ENCODE measurements at places on chromosomes 1 and 21. TPM values are rescaled to one million over a fixed set of nuclear protein-coding genes. Genes with fewer than 3 reads are reported as not detected.

DNA sequence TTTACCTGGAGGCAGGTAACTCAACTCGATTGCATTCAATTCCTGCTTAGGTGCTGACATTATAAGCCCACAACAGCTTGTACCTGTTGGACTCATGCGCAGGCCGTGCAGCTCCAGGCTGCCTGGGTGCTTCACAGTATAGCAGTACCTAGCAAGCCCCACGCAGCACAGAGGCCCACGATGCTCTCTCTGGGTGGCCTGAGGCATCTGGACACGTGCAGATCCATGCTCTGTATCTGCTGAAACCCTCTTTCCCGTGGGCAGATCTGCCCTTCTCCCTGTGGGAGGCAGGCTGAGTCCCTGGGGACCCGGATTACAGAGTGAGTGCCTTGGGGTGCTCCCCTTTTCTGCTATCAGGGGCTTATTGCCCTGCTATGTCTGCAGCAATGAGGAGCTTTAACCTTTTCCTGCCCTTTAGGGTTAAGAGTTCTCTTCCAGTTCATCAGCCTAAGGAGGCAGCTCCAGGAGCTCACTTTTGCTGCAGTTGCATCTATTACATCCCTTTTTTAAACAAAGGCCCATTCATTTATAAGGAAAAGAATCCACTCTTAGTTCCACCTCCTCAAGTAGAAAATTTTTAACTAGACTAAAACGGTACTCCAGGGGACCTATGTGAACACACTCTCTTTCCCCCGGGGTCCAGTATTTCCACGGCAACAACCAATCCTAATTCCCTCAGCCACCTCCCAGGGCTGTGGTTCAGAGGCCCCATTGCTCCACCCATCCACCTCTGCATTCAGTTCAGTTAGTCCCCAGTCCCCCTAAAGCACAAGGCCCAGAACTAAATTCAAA lies 19.3 kb downstream of the ITPKB start:
- no peaks in the 10 kb centered on the region for H3K4me1 ChIP-seq
- H3K4me3 ChIP-seq: no peak overlapping the region
- DNase-seq: no peak

DNA sequence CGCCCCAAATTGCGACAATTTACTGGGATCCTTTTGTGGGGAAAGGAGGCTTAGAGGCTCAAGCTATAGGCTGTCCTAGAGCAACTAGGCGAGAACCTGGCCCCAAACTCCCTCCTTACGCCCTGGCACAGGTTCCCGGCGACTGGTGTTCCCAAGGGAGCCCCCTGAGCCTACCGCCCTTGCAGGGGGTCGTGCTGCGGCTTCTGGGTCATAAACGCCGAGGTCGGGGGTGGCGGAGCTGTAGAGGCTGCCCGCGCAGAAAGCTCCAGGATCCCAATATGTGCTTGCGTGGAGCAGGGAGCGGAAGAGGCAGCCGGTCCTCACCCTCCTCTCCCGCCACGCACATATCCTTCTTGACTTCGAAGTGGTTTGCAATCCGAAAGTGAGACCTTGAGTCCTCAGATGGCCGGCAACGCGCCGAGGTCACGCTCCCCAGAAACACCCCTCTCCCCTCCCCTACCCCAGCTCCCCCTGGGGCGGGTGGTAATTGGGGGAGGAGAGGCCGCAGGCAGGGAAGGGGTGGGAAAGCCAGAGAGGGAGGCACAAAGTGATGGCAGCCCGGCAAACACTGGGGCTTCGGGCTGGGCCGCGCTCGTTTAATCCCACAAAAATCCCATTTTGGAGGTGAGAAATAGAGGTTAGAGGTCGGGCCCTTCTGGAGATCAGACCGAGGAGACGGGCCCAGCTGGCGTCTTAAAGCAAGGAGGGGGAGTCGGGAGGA lies 6.2 kb downstream of the SIM2 start:
- no peak for DNase-seq
- no peaks in the 10 kb centered on the region for H3K4me1 ChIP-seq
- H3K27me3 ChIP-seq: peaks cover 98% of the 10 kb centered on the region
- H3K36me3 ChIP-seq: no peaks in the 10 kb centered on the region
- H3K27ac ChIP-seq: no peak overlapping the region

GRCh38 chr1:116257836-116258235 lies 115.2 kb upstream of the ATP1A1 start:
- H3K27ac ChIP-seq: no peak overlapping the region
- no peaks in the 10 kb centered on the region for H3K4me1 ChIP-seq
- H3K27me3 ChIP-seq: no peaks in the 10 kb centered on the region
- no peak overlapping the region for H3K4me3 ChIP-seq

LAMC1 gene
- total RNA-seq: 408 TPM

DNA sequence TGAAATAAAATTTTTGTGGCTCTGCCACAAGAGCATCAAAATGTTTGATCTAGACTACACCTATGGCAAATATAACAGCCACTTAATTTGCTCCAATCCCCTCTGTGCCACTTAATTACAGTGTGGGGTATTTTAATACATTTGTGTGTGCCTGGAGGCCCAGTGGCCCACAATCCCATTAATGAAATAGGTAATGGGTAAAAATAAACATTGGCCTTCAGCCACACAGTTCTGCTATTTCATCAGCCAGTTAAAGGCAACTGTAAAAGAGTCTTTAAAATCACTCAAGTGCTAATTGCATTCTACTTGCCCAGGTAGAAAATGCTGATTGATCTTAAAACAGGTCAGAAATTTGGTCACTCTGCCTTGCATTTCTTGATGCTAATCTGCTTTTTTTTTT lies 151.6 kb upstream of the UBE2U start:
- no peaks in the 10 kb centered on the region for H3K4me1 ChIP-seq
- H3K4me3 ChIP-seq: no peak overlapping the region
- H3K27me3 ChIP-seq: no peaks in the 10 kb centered on the region
- no peaks in the 10 kb centered on the region for H3K36me3 ChIP-seq
- H3K27ac ChIP-seq: no peak overlapping the region

GRCh38 chr1:209190591-209191261 lies 392.8 kb upstream of the CAMK1G start:
- H3K27ac ChIP-seq: no peak overlapping the region
- no peaks in the 10 kb centered on the region for H3K36me3 ChIP-seq
- no peak overlapping the region for H3K4me3 ChIP-seq

IL12RB2 gene
- total RNA-seq: not detected

GRCh38 chr1:224383218-224383617 lies 26.5 kb downstream of the CNIH4 start:
- no peaks in the 10 kb centered on the region for H3K27me3 ChIP-seq
- no peaks in the 10 kb centered on the region for H3K4me1 ChIP-seq
- H3K27ac ChIP-seq: no peak overlapping the region
- H3K36me3 ChIP-seq: peaks cover 1% of the 10 kb centered on the region

DNA sequence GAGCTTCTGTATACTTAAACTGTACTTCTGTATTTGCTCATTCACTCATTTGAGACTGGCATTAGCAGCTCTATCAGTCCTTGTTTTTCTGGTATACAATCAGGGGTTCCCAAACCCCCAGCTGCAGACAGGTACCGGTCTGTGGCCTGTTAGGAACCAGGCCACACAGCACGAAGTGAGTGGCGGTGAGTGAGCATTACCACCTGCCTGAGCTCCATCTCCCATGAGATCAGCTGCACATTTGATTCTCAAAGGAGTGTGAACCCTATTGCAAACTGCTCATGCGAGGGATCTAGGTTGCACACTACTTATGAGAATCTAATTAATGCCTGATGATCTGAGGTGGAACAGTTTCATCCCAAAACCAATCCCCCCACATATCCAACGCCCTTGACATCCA lies 18.2 kb upstream of the NUF2 start:
- no peaks in the 10 kb centered on the region for H3K36me3 ChIP-seq
- no peak for DNase-seq
- H3K27ac ChIP-seq: no peak overlapping the region
- H3K4me3 ChIP-seq: no peak overlapping the region
- no peaks in the 10 kb centered on the region for H3K4me1 ChIP-seq

GRCh38 chr1:235993652-235994051 lies 71.2 kb downstream of the NID1 start:
- no peaks in the 10 kb centered on the region for H3K27me3 ChIP-seq
- no peak for DNase-seq
- no peak overlapping the region for H3K4me3 ChIP-seq

GRCh38 chr1:23020706-23021405 lies 1.6 kb downstream of the KDM1A start:
- no peaks in the 10 kb centered on the region for H3K4me1 ChIP-seq
- DNase-seq: no peak
- H3K27ac ChIP-seq: no peak overlapping the region
- H3K27me3 ChIP-seq: no peaks in the 10 kb centered on the region
- no peaks in the 10 kb centered on the region for H3K36me3 ChIP-seq
- peak overlapping the region; percentile 65 for H3K4me3 ChIP-seq

DNA sequence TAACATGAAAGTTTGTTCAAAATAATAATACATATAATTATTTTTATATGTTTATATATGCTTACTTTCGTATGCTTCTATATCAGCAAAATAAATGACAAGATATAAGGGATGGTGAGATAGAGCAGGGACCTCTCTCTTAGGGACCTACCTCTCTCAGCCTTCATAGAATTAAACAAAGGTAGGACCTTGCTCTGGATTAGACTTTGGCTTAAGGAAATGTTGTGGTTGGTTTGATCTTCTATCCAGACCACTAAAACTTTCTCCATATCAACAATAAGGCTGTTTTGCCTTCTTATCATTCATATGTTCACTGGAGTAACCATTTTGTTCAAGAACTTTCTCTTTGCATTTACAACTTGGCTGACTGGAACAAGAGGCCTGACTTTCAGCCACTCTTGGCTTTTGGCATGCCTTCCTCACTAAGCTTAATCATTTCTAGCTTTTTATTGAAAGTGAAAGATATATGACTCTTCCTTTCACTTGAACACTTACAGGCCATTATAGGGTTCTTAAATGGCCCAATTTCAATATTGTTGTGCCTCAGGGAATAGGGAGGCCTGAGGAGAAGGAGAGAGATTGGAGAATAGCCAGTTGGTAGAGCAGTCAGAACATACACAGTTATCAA lies 14.4 kb downstream of the FRRS1 start:
- H3K36me3 ChIP-seq: no peaks in the 10 kb centered on the region
- H3K4me1 ChIP-seq: no peaks in the 10 kb centered on the region
- no peak overlapping the region for H3K27ac ChIP-seq
- no peak overlapping the region for H3K4me3 ChIP-seq
- DNase-seq: no peak
- H3K27me3 ChIP-seq: no peaks in the 10 kb centered on the region

DNA sequence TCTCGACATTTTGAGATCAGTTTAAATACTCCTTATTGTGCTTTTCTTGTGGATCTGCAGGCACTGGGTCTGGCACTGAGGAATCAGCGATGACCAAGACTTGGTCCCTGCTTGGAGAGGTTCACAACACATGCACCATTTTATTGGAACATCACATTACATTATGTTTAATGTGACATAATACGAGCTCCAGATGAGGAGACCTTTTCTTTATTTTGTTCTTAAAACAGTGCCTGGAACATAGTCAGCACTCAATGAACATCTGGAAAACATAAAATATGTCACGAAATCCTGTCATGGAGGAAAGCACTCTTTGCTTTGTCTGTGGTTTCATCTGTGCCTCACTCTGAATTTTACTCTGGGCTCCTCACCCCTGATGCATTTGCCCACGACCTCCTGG lies 110.7 kb downstream of the ST6GALNAC3 start:
- H3K4me3 ChIP-seq: no peak overlapping the region
- no peaks in the 10 kb centered on the region for H3K4me1 ChIP-seq
- no peak overlapping the region for H3K27ac ChIP-seq
- DNase-seq: no peak
- no peaks in the 10 kb centered on the region for H3K36me3 ChIP-seq

UAP1 gene
- total RNA-seq: 108 TPM

- no peaks in the 10 kb centered on the region for H3K36me3 ChIP-seq
- DNase-seq: peak; percentile 27
- no peaks in the 10 kb centered on the region for H3K27me3 ChIP-seq
- no peak overlapping the region for H3K4me3 ChIP-seq
Measured at GRCh38 chr1:79587229-79587628, 580.7 kb upstream of the ADGRL4 start.

FCGR3B gene
- not detected for total RNA-seq

GRCh38 chr1:196680107-196680506 lies 28.3 kb downstream of the CFH start:
- DNase-seq: peak; percentile 40
- no peak overlapping the region for H3K27ac ChIP-seq
- no peaks in the 10 kb centered on the region for H3K27me3 ChIP-seq
- H3K4me1 ChIP-seq: peaks cover 7% of the 10 kb centered on the region

HTR6 gene
- not detected for total RNA-seq

TOMM20 gene
- 92.7 TPM for total RNA-seq

Data from fibroblast of lung (primary cell).